Dermis microvascular lymphatic vessel endothelial cell (primary cell): ENCODE measurements at places on chromosomes 4 and X. TPM values are rescaled to one million over a fixed set of nuclear protein-coding genes. Genes with fewer than 3 reads are reported as not detected.

DNA sequence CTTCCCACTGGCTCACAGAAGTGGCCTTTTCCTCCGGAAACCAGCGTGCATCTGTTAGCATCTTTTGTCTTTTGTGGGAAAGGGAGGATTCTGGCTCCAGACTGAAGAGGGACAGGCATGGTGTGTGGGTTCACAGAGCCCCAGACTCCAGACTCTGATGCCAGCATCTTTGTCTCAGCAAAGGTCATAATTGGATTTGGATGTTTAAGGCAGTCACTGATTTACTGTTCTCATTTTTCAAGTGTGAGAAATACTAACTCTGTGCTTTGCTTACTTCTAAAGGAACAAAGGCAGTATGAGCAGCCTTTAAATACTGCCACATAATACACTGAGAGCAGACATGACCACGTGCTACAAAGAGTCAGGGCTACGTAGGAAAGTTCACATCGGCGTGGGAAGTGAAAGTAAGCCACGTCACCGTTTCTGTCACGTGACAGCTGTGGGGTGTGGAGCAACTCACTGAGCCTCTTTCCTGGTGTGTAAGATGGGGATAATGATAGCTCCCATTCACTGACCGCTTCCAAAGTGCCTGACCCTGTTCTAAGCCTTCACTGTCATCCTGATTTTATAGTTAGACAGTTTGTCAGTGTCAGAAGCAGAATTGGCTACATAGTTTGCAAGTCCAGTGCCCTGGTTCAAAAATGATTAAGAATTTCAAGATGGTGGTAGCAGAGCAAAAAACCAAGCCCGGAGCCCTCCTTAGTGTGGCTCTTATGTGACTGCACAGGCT lies 24.8 kb upstream of the TMSB4X start:
- peak; percentile 89 for DNase-seq

DNA sequence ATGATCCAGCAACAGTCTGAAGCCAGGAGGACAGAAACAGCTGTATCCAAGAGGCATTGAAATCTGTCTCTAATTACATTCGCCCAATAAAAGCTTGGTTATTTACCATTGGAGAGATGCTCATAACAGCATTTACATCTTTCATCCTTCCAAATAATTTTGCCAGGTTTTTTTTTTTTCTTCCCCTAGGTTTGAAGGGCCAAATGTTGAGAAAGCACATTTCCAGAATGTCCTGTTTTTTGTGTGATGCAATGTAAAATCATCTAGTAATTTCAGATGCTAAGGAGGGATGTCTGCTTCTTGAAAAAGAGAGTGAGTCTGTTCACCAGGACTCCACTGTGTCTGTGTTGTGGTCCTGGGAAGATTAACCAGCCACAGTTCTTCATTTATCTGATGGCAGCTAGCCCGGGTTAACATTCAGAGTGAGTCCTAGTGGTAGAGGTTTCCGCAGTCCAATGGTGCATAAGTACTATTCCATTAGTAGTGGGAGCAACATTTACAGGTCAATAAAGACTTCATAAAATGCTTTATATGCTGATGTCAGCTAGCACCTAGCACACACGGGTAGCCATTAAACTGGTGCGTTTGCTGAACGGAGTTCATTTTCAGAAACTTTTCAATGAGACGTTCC lies 406.8 kb downstream of the STIM2 start:
- DNase-seq, result no peak

DNA sequence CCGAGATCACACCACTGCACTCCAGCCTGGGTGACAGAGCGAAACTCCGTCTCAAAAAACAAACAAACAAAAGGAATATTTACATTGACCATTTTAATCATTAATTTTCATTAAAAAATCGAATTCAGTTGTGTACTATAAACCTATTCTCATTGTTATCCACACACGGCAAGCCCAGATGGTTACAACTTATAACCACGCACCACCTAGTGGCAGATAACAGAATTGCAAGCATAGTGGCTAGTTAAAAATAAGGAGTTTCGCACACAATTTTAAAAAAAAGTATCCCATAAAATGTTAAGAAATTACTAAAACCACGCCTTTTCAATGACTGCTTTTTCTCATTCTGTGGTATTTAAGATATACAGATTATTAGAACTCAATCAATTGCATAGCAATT lies 25.4 kb downstream of the MBNL3 start:
- DNase-seq, result peak; percentile 5

- no peak for DNase-seq
Measured at GRCh38 chr4:165059386-165059785, 5.7 kb downstream of the TRIM75 start.

DNA sequence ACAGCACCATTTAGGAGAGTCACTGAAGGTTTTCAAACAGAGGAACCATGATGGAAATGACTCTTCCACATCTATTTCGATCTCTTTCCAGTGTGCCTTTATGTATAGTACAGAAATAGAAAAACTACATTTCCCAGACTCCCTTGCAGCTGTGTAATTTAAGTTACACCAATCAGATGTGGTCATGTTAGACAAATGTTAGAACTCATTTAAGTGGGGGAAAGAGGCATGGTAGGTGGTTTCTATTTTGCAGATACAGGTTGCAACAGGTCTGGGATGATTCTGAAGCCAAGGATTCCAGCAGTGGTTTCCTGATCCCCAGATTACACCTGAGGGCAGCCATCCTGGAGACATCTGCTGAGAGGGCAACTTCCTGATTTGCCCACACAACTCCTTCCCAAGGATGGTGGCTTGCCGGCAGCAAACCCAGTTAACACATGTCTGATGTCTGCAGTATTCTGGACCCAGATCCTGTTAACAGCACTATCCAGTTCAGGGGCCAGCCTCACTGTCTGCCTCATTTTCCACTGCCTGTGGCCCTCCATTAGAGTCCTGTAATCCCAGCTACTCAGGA lies 38.7 kb upstream of the PDK3 start:
- DNase-seq, result peak; percentile 2

- DNase-seq, result no peak
Measured at GRCh38 chrX:134158821-134159512, 78.0 kb upstream of the CCDC160 start.

GRCh38 chr4:150164055-150164454 lies 85.8 kb downstream of the DCLK2 start:
- no peak for DNase-seq

Gene CFAP97
- 21.4 and 25.0 TPM in 2 replicates for total RNA-seq

- DNase-seq, result no peak
Measured at GRCh38 chr4:140118931-140119640, 34.9 kb downstream of the MAML3 start.

DNA sequence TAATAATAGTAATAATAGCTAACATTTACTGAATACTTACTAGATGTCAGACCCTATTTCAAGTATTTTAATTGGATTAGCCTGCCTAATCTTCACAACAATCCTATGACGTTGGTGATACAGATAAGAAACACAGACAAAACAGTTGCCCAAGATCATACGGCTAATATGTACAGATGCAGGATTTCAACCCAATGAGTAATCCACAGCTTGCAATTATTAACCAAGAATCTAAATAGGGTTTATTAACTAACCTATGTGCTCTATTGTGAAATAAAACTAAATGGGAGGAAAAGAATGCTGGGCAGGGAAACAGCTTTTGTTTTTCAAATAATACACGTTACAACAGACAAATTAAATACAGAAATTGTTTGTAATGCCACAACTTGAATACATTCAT lies 23.4 kb downstream of the FBXO8 start:
- no peak for DNase-seq

Gene OFD1
- total RNA-seq, result 5.4 and 6.1 TPM in 2 replicates

Gene ZBTB33
- total RNA-seq, result 12.2 and 12.5 TPM in 2 replicates

- DNase-seq, result no peak
Measured at GRCh38 chrX:48154796-48155195, 24.4 kb downstream of the SPACA5B start.

Gene ITGB1BP2
- 0.38 and 0.64 TPM in 2 replicates for total RNA-seq

GRCh38 chr4:172202480-172203076 lies 389.4 kb downstream of the GALNTL6 start:
- DNase-seq, result no peak

Gene CXorf65
- total RNA-seq, result not detected in 2 replicates
